ENCODE measurements at places on chromosomes 12 and 14.

DNA sequence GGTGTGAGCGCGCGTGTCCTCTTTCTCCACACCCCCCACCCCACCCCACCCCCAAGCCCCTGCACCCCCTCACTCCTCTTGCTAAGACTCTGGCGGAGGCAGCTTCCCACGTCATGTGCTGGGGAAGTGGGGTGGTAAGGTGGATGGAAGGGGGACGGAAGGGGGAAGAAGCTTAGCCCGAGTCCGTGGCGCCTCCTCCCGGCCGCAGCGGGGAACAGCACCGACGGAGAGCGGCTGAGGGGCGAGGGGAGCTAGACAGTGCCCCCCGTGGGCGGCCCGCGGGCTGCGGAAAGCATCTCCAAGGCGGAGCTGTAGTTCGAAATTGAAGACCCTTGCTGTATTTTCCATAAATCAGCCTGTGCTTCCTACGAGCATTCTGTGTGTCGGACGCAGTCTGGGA lies 588 bp upstream of the GRIN2B start:
- DNase-seq, result no peak

DNA sequence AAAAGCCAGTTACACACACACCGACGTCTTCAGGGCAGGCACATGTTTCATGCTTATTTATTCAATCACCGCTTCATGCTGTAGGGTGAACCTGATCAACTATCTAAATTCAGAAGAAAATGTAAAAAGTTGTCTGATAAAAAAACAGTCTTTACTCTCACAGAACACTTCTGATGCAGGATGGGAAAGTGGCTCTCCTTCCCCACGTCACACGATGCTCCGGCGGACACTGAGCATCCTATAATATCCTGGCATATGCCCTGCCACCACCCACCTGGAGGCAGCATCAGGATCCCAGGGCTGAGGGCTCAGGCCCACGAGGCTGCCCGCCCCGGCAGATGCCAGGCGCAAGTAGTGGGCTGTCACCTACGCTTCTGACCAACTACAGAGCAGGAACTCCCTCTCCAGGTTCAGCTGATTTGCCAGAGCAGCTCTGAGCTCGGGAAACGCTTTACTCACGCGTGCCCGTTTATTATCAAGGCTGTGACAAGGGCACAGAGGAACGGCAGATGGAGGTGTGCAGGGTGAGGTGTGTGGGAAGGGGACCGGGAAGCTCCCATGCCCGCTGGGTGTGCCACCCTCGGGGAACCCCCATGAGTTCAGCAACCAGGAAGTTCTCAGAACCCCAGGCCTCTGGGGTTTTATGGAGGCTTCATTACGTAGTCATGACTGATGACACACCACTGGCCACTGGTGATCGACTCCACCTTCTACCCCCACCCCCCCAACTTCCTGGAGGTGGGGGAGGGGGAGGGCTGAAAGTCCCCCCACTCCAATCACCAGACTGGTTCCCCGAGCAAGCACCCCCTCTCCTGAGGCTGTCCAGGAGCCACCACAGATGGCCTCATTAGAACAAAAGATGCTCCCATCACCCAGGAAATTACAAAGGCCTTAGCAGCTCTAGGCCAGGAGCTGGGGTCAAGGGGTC lies 32.1 kb downstream of the SLC15A4 start:
- DNase-seq, result no peak

DNA sequence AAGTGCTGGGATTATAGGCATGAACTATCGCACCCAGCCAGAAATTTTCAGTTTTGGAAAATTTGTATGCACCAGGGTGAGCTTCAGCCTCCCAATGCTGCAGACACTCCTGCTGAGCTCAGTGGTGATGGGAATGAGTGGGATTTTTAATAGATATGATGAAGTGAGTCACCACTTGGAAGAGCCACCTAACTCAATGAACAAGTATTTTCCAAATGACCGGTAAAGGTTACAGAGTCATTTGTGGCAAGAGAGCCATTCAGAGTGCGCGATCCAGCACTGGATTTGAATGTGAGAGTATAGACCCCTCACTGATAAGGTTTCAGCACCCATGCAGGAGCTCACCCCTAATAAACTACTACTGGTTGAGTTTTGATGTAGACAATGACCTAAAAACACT lies 100.7 kb downstream of the PPP2R5C start:
- DNase-seq, result no peak

GRCh38 chr12:14951851-14952250 lies 9.6 kb downstream of the ARHGDIB start:
- no peak for DNase-seq

GRCh38 chr12:130608132-130608531 lies 108.0 kb downstream of the RIMBP2 start:
- no peak for DNase-seq

- DNase-seq, result no peak
Observed at GRCh38 chr14:95037273-95037672, 120.1 kb downstream of the DICER1 start.

DNA sequence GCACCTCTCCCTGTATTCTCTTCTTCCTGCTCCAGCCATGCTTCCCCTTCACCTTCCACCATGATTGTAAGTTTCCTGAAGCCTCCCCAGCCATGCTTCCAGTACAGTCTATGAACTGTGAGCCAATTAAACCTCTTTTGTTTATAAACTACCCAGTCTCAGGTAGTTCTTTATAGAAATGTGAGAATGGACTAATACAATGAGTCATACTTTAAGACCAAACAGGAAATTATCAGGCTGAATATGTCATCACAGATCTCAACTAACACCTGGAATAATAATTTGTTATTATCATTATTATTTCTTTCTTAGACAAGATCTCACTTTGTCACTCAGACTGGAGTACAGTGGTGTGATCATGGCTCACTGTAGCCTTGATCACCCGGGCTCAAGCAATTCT lies 85.4 kb downstream of the KCNMB4 start:
- DNase-seq, result no peak

GRCh38 chr12:21529456-21529855 lies 3.4 kb downstream of the SPX start:
- DNase-seq, result no peak

- DNase-seq, result no peak
Observed at GRCh38 chr12:7297865-7298264, 6.0 kb upstream of the ACSM4 start.

GRCh38 chr12:77406219-77406905 lies 341.0 kb upstream of the E2F7 start:
- no peak for DNase-seq

DNA sequence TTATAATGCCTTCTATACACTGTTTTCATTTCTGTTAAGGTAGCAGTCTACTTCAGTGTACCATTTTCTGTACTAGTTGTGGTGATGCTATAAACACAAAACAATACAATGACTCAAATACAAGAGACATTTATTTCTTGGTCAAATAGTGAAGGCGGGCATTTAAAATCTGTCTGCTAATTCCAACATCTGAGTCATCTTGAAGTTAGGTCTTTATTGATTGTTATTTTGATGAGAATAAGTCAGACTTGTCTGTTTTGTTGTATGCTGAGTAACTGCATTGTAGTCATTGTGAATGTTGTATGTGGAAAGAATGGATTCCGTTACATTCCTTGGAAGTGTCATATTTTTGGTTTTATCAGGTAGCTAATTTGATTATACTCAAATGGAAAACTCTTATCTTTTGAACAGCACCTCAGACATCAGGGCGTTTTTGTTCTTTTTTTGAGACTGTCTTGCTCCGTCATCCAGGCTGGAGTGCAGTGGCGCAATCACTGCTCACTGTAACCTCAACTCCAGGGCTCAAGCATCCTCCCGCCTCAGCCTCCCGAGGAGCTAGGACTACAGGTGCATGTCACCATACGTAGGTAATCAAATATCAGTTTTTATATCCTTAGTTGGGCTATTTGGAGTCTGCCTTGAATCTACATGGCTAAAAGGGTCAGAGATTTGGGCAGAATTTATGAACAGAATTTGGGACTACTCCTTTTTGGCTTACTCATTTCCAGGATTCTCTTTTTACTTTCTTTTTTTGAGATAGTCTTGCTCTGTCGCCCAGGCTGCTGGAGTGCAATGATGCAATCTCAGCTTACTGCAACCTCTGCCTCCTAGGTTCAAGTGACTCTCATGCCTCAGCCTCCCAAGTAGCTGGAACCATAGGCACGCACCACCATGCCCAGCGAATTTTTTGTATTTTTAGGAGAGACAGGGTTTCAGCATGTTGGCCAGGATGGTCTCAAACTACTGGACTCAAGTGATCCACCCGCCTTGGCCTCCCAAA lies 56.8 kb downstream of the PAPLN start:
- no peak for DNase-seq

DNA sequence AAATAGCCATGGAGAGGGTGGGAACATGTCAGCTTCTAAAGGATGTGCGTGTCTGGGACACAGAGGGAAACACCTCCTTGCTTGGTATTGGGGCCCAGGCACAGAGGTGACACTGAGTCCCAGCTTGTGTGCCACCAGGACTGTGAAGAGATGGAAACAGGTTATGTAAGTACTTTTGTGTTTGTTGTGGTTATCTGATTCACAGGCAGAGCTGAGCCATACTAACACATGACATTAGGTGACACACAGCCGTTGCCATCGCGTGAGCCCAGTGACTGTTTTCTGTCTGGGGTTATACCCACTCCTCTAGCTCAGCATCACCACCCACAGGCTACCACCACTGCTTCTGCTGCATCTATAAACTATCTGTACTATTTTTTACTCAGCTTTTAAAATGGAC lies 12.1 kb upstream of the FLVCR2 start:
- DNase-seq, result no peak

DNA sequence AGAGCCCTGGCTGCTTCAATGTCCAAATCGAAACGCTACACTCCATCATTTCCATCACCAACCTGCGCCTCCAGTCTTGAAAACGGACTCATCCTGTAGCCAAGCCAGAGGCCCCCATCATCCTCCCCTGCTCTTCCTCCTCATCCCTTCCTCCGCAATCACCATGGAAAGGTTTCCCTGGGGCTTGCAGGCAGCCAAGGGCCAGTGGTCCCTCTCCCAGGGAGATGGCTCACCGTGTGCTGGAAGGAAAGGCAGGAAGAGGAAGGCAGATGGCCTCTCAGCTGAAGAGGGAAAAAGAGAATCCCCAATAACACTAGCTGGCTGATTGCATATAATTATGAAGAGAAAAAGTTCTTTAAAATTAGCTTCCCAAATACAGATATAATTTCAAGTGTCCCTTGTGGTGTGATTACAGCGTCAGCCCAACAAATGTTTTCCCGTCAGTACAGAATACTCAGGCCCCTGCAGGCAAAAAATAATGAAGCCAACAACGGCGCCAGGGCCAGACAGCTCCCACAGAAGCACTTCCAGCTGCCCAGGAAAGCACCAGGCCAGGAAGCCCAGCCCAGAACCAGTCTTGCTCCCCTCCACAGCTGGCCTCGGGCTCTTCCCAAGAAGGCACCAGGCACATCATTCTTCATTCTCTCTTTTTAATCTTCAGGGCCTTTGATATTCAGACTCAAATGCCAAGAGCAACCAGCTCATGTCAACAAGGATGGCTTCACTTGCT lies 24.7 kb downstream of the ITPK1 start:
- no peak for DNase-seq

GRCh38 chr12:7045913-7046312 lies 14.6 kb upstream of the C1S start:
- no peak for DNase-seq

- DNase-seq, result no peak
Observed at GRCh38 chr12:106141003-106141402, 2.2 kb upstream of the NUAK1 start.

DNA sequence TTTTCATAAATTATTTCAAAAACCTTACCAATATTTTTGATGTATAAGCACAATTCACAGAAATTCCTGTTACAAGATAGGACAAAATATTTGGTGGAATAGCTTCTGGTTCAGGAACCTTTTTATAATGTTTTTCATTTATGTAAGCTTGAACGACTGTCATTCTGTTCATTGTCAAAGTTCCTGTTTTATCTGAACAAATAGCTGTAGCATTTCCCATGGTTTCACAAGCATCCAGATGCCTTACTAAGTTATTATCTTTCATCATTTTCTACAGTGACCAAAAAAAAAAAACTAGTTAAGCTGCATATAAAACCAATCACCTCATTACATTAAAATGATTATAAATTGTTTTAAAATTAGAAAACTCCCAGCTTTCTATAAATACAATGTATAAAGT lies 87.1 kb downstream of the ATP2B1 start:
- no peak for DNase-seq

DNA sequence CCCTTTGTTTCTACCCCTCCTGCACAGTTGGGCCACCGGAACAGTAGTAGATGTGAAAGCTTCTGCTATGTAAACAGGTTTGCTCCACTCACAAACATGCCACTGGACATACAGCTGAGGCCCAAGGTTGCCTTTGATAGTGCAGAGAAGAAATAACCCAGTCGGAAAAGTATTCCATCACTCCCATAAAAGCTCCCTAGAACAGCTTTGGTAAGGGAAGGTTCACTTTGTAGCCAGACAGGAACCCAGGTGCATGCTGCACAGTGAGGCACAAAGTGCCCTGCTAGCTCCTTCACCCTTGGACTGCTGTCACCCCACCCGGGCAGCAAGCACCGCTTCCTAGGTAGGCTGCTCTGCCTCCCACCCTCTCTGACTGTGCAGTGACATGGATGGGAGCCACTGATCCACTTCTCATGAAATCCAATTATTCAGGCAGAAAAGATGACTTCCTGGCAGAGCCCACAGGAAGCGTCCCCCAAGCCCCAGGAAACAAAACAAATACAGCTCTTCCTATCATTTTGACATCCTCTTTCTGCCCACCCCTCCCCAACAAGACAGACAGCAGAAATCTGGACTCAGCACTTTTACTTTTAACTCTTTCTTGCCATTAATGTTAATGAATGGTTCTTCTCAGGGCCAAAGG lies 100.2 kb downstream of the SRGAP1 start:
- DNase-seq, result no peak

DNA sequence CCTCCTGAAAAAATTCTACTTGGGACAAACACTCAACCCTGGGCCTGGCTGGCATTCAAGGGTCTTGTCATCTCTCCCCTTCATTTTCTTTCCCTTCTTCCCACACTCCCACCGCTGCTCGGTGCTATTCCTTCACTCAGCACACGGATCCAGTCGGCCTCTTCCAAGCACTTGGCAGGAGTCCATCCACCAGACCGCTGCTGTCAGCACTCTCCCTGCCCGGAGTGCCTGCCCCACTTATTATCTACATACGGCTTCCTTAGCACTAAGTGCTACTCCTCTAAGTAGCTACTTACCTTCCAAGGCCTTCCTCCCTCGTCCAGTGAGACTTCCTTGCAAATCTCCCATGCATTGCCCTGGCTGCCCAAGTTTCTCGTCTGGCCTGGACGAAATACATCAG lies 29.8 kb downstream of the CALM1 start:
- no peak for DNase-seq

GRCh38 chr14:31110872-31111271 lies 84.7 kb upstream of the STRN3 start:
- DNase-seq, result no peak

- DNase-seq, result no peak
Observed at GRCh38 chr12:25155022-25155576, 39.9 kb downstream of the DNAI7 start.

- no peak for DNase-seq
Observed at GRCh38 chr12:50986966-50987737, 34.8 kb downstream of the HIGD1C start.

DNA sequence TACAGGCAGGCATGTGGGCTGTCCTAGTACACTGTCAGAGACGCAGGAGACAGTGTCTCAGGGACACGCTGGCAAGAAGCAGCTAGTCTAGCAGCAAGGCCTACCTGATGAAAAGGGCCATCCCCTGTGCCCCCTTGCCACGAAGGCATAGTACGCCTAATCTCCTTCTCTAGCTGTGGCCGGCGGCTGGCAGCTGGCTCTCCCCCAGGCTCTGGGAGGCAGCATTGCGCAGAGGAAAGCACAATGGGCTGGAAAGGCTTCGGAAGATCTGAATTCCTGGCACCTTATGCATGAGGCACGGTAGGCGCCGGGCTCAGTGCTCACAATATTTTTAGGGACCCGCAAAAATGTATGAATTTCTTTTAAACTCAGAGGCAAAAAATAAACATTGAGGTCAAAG lies 16.0 kb upstream of the PLEKHH1 start:
- no peak for DNase-seq

- no peak for DNase-seq
Observed at GRCh38 chr12:51362307-51362706, 15.8 kb upstream of the CELA1 start.
